ENCODE measurements at places on chromosomes 11 and 22.
A peak's percentile ranks its signal among the peaks of the same experiment; 100 is the strongest.

DNA sequence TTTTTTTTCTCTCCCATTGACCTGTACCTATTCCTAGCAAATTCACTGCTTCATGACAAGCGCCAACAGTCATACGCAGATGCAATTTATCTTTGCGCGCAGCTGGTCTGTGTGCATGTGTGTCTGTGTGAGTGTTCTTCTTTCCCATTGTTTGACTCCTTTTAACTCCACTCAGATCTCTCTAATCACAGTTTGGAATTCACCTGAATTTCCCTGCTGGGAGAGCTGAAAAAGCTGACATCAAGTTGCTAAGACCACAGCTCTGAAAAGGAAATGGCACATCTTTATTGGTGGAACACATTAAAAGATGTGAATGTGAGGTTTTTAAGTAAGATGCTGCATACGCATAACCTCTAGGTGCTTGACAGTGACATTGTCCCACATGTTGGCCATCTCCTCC is 187.4 kb upstream of the MTMR2 start:
- no peak for DNase-seq

DNA sequence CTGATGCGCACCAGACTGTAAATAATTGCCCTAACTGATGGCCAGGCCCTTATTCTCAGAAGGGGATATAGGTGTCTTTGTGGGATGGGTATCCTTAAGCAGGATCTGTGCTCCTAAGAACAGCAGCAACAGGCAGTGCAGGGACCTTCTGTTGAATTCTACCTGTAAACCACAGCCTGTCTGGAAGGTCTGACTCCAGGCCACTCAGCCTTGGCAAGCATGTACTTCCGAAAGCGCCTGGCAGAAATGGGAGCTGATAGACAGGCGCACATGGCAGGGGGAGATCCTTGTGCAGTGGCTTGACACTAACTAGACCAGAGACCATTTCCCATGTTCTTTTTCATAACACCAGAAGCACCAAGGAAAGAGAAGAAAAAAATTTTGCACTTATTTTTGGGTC is 59.0 kb downstream of the C22orf31 start:
- no peak for DNase-seq

GRCh38 chr11:57874981-57875380 is 113.4 kb downstream of the CTNND1 start:
- DNase-seq: no peak

DNA sequence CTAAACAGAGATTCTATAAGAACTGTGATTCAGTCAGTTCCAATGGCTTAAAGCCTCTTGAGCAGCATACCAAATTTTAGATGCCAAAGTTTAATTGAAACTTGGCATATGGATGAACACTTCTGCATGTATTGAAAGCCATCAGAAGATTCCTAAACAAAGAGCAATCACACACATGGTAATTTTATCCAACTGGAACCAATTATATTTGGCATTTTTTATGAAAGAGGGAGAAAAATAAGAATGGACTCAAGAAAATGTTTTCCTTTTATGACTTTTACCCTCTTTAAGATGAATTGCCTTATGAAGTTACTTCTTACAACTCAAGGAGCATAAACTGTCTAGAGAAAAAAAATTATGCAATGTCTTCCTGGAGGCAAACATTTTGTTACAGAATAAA is 7.4 kb downstream of the TRPC6 start:
- no peak for DNase-seq

GRCh38 chr11:134497586-134497985 is 85.5 kb upstream of the B3GAT1 start:
- no peak for DNase-seq

- DNase-seq: no peak
These were observed 5.6 kb upstream of the MPEG1 start for GRCh38 chr11:59218319-59218718.

DNA sequence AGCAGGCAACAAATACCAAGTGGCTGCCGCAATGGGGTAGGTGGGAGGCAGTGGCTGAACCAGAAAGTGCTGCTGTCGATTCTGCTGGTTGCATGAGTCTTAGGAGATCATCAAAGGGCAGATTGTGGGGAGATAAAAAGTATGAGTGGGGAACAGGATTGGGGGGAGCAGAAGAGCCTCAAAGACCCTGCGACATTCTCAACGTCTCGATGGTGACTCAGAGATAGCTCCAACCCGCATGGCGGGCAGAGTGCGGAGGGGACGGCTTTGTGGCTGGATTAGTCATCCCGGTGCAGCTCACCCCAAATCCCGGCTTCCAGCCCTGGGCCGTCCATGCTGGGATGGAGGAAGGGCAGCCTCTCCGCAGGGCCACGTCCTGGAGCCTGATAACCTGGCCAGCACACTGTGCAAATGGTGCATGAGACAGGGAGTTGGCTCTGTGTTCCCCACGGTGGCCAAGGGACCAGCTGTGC is 11.6 kb upstream of the RTN4R start:
- DNase-seq: peak; percentile 49

DNA sequence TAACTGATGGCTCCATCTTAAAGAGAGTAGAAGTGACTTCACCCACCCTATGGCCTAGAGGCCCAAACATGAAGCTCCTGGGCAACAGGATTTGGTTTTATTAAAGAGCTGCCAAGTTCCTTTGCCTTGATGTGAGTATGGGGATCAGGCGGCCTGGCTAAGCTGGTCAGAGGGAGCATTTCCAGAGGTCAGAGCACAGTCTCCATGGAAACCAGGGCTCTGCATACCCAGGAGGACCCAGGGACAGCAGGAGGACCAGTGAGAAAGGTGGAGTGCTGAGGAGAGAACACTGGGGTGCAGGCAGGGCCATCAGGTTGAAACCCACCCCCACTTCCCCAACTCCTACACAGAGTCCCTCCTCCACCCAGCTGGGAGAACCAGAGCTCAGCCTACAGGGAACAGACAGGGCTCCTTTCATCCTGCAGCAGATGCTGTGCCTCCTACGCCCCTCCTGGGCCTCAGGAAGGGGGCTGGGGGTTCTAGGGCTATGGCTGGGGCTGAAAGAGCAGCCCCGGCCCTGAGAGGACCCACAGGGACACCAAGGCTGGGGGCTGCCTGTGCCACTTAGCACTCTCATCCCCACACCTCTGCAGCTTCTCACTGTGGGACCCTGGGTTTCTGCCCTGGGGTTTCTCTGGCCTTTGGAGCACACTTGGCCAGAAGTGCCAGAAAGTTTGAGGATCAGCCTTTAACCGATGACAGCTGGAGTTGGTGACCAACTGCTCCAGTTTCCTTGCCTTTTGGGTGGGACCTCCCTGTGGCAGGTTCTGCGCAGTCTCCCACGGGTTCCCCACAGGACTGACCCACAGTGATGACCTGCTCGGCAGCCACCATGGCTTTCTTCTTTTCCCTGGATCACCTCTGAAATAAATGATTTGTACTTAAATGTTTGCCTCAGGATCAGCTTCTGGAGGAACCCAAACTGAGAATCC is 13.8 kb upstream of the P2RY6 start:
- no peak for DNase-seq

GRCh38 chr11:57049749-57050148 is 61.0 kb downstream of the OR5AK2 start:
- DNase-seq: no peak

GRCh38 chr11:71246559-71246958 is 5.8 kb downstream of the SHANK2 start:
- DNase-seq: no peak

DNA sequence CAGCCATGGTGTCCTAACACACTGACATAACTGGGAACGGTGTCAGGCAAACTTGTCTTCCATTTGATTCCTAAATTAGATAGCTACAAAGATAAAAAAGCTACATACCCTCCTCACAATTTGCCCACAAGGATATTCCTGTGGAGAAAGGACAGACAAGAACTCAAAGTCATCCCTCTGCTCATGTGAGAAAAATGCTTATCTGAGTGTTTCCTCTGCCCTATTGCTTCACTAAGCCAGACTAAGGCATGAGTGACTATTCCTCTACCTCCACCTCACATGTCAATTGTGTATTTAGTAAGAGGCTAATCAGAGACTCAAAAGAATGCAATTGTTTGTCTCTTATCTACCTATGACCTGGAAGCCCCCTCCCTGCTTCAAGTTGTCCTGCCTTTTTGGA is 247.7 kb downstream of the DDX10 start:
- DNase-seq: no peak

DNA sequence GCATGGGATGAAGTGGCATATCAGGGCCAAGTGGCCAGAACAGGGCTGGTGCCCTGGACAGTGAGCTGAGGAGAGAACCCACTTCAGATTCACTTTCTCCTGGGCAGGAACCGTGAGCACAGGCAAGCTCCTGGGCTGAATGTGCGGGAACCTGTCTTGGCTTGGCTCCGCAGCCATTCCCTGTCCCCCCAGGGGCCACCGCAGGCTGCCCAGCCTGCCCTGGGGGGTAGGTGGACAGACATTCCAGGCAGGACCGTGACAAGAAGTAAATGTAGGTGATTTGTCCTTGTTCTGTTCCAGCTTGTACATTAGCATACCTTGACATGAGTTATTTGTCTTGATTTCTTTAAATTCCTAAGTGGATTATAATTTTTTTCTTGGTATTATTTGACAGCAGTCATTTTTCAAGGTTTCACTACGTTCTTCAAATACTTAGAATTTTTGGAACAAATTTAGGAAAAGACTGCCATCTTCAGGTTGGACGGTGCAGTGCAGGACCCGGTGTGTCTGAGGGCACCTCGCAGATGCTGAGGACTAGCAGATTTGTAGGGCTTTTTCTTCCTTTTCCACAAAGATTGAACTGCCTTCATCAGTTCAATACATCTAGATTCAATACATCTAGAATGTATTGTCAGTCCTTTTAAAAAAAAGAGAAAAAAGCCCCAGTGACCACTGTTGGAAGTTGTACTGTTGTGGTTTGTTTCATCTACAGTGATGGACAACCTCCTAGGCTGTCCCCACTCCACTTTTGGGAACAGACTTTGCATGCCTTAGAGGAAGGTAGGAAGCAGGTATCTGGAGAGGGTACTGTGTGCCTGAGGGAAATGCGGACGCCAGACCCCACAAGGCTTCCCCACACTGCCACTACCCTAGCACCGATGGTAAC is 115.1 kb upstream of the RASSF10 start:
- DNase-seq: peak; percentile 27

- DNase-seq: no peak
These were observed 821.1 kb downstream of the CNTN5 start for GRCh38 chr11:99841885-99842284.

GRCh38 chr11:63032457-63032856 is 16.8 kb upstream of the SLC22A8 start:
- DNase-seq: no peak

DNA sequence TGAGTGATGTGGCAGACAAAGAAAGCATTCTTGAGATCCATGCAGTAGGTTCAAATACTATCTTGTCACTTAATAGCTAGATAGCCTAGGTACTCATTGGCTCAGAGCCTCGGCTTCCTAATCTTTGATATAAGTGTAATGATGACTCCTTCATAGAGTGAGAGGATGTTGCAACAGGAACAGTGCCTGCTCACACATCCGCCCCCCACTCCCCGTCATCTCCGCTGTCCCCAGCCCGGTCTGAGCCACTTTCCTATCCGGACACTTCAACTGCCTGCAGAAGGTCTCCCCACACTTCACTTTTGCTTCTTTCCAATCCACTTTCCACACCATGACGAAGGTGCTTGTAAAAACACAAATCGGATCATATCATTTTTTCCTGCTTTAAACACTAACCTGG is 128.8 kb downstream of the NTM start:
- DNase-seq: no peak

DNA sequence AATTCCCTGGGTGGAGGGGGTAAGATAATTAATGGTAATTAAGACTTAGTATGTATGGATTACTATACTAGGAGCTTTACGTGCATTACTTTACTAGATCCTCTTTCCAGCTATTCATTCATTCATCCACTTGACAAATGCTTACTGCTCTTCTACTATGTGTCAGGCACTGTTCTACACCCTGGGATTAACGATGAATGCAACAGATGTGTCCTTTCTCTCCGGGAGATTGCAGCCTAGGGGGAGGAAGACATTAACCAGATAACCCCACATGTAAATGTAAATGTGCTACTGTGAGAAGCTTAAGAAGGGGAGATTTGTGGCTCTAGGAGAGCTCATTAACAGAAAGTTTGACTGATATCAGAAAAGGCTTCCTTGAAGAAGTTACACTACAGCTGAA is 1.7 kb downstream of the ANKK1 start:
- no peak for DNase-seq

DNA sequence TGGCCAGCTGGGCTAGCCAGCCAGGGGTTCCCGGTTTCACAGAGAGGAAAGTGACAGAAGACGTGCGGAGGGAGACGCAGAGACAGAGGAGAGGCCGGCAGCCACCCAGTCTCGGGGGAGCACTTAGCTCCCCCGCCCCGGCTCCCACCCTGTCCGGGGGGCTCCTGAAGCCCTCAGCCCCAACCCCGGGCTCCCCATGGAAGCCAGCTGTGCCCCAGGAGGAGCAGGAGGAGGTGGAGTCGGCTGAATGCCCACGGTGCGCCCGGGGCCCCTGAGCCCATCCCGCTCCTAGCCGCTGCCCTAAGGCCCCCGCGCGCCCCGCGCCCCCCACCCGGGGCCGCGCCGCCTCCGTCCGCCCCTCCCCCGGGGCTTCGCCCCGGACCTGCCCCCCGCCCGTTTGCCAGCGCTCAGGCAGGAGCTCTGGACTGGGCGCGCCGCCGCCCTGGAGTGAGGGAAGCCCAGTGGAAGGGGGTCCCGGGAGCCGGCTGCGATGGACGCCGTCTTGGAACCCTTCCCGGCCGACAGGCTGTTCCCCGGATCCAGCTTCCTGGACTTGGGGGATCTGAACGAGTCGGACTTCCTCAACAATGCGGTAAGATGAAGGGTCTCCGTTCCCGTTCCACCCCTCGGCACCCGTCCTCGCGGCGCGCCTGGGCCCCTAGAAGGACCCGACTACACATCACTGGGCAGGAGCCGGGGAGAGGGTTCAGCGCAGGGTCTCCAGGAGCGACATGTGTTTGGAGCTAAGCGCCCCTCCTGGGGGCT is at the start of gene CREB3L1:
CREB3L1 (plus strand) TSS at position 41 of the 765 bp plus-strand sequence; CDS start at position 491, 450 bp downstream.
- no peak for DNase-seq

DNA sequence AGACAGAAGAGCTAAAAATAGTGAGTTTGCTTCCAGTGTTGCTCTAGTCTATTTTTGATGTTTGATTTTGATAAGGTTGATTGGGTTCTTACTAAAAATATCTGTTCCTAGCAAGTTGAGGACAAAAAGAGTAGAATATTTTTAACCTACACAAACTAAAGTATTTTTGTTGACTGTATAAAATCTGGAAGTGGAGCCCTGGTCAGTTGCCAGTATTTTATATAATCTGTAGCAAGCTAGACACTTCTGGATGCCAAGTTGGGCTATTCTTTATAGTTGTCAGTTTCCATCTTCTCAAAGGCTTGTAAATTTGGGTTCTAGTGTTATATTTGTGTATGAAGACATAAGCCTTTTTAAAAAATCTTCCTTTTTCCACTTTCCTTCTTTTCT is 56.7 kb downstream of the HSD17B12 start:
- no peak for DNase-seq
